ENCODE measurements at places on chromosomes 2 and 18. TPM values are rescaled to one million over a fixed set of nuclear protein-coding genes. Genes with fewer than 3 reads are reported as not detected.

The ERBB4 gene
- total RNA-seq = 75.0 TPM

The SP140 gene
- total RNA-seq = 0.82 TPM

- no peak for DNase-seq
These were observed 16.3 kb upstream of the SNED1 start for GRCh38 chr2:240981871-240982800.

The PAX3 gene
- not detected for total RNA-seq

The RHBDD1 gene
- 24.1 TPM for total RNA-seq

DNA sequence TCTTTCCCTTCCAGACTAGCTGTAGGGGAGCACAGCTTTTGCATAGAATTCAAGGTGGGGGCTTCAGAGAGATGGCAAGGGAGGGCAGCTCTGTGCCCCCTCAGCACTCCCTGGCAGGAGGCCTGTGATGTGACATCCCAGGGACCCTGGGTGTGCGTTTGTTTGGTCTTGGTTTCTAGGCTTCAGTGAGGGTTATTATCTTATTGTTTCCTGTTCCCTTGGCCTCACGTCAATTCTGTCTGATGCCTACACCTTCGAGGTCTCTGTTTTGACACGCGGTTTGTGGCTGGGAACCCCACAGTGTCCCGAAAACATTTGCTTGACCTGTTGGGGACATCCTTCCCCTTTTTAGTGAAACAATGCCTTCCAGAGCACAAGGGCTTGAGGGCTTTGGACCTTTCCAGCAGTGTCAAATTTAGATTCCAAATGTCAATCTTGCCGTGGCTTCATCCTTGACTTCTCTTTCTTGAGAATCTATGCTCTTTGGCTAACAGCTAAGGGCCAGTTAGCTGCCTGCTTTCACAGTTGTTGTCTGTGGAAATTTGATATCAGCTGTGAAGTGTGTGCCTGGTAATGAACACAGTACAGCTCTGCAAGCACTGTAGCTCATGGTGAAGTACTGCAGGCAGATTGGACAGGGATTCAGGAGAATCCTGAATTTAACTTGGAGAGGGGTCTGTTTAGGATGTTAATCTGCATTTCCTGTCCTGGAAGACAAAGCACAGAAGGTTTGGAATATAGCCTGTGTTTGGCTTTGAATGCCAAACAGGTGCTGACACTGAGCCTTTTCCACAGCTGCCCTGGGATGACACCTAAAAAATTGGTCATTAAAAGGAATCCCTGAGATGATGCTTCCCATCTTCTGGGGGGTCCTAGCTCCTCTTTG is 108.2 kb upstream of the CXCR4 start:
- no peak for DNase-seq

The FAM210A gene
- total RNA-seq = 29.8 TPM

- DNase-seq = no peak
These were observed 5.0 kb upstream of the SP100 start for GRCh38 chr2:230410861-230411569.

GRCh38 chr2:176986487-176986886 is 226.1 kb upstream of the HNRNPA3 start:
- no peak for DNase-seq

The TMEM237 gene
- total RNA-seq = 39.1 TPM

GRCh38 chr2:118853651-118854291 is 6.3 kb upstream of the EN1 start:
- DNase-seq = no peak

DNA sequence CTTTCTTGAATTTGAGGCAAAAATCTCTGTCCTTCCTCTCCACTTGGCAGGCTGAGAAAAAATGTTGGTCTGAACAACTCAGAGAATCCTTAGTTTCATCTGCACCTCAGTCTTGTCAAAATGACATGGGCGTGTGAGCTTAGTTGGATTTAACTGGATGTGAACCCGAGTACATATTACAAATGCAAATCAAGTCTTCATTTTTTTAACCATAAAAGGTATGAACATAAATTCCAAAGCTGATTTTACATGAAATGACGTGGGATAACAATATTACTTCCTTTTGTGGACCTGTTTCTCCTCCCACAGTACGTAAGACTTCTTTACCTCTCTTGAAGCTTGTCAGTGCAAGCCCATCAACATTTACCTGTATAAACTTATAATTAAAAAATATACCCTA is 32.6 kb upstream of the RND3 start:
- DNase-seq = no peak

DNA sequence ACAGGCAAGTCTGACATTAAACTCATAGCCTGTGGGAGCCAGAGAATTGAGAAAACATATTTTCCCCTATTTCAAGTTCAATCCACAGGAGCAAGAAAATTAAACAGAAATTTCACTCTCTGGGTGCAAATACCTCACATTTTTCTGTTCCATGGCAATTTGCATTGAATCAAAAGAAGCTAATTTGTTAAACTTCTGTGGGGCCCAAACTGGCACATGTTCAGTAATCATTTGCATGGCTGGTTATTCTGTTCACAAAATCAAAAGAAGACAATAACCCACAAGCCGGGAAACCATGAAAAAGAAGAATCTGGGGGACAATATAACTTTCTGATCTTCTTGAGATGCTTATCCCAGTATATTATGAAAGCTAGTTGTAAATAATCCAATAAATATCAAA is 363.1 kb downstream of the LRP1B start:
- no peak for DNase-seq

DNA sequence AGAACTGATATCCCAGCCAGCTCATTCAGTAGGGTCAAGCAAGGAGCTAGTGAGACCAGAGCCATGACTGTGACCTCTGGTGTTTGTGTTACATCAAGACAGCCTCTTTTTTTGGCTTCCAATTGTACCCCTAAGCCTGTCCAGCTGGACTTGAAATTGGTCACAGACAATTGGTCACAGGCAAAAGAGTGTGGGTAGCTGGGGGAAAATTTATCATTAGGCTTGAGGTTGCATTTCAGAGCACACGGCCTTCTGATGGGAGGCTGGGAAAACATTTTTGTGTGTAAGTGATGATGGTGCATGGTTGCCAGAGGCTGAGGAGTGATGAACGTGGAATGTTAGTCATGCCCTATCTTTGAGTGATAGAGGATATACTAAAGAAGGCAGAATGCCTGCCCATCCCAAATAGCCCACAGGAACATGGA is 285.1 kb upstream of the SLC14A2 start:
- no peak for DNase-seq

The EN1 gene
- not detected for total RNA-seq

DNA sequence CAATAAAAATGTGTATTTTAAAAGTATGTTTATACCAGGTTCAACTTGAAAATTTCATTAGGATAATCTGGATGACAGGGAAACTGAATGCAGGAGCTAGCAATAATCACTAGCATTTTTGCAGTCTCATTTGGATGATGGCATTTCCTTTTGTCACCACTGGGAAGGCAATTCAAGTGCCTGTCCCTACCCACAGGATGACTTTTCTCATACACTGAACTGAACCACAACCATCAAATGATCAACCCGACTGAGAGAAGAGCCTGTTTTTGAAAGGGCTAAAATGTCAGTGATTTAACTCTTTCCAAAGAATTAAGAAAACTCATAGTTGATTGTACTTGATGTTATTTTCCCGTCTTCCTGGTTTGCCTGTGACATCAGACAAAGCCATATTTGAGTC is 115.0 kb downstream of the FAM124B start:
- DNase-seq = no peak

The RNASEH1 gene
- total RNA-seq = 20.8 TPM

The IL1A gene
- 0.41 TPM for total RNA-seq

- DNase-seq = no peak
These were observed 778.5 kb downstream of the BCL11A start for GRCh38 chr2:59774821-59775433.

DNA sequence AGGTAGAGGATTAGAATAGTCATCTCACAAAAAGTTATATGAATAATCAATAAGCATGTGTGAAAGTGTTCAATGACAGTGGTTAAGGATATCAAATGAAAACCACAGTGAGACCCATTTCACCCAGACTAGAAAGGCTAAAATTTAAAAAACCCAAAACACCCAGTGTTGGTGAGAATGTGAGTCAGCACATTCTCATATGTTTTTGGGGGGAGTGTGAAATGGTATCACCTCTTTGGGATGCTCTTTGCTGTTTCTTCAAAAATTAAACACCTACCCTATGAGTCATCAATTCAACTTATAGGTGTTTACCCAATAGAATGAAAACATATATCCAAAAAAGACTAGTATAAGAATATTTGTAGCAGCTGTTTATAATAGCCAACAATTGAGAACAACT is 69.8 kb downstream of the MAP3K20 start:
- DNase-seq = no peak

- DNase-seq = peak; percentile 60
These were observed 244.6 kb downstream of the BCL2 start for GRCh38 chr18:63074981-63075404.

GRCh38 chr2:39033980-39034379 is 86.9 kb downstream of the SOS1 start:
- DNase-seq = no peak

DNA sequence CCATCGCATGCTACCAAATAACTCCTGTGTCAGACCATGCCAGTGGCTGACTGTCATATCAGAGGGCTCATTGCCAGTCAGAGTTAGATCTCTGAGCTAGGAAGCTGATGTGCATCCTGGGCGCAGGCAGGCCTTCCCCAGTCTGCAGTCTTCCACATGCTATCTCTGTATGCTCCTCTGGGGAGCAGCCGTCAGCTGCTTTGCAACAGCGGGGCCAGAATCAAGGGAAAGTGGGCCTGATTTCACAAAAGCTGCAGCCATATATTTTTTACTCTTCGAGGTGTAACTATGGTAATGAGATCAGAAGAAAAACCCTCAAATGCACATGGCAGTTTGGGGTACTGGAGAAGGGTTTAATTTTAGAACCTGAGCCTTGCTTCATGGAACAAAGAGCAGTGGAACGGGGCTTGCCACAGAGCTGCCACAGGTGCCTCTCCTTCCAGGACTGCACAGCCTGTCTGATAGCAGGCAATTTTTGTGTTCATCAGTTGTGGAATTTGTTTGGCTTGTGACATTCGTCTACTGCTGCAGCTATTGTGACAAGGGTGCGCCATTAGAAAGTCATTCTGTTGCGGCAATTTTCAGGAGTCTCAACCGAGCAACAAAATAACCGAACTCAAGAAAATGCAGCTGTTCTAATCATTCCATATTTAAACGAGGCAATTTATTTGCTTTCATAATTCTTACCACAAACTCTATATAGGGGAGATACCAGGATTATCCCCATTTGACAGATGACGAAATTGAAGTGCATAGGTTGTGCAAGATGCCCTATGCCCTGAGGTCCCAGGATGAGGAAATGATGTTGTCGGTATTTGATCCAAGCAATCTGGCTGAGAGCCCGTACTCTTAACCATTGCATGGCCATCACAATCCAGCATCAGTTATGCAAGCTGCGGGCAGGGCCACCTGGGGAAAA is 109.6 kb upstream of the CYRIA start:
- DNase-seq = peak; percentile 12

DNA sequence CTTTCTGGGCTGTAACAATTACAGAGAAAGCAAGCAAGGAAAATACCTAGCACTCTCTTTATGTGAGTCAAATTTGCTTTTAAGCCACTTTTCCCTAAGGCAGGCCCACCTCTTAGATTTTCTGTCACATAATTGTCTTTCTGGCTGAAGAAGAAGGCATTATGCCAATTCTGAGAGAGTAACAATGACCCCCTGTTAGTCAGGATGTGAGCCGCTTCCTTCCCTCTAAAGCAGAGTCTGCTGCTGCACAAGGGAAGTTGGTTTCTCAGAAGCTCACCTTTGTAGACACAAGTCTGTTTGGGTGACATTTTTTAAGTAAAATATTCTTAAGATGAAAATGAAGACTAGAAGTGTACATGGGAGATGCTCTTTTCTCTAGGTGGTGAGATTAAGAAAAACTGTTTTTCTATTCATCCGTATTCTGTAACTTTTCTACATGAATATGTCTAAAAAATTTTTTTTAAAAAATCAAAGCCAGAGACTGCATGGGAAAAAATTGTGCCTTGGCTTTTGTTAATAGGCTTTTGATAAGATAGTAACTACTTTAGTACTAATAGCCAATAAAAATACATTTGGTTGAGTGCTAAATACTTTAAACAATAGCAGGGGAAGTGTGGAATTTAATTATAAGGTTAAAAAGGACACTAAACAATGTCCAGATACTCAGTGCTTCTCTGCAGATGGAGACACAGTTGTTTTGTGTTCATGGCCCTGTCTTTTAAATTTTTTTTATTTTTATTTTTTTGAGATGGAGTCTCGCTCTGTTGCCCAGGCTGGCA is 33.4 kb upstream of the VPS54 start:
- peak; percentile 20 for DNase-seq

The AKAIN1 gene
- total RNA-seq = 4.5 TPM

The ANKRD36C gene
- 277 TPM for total RNA-seq

DNA sequence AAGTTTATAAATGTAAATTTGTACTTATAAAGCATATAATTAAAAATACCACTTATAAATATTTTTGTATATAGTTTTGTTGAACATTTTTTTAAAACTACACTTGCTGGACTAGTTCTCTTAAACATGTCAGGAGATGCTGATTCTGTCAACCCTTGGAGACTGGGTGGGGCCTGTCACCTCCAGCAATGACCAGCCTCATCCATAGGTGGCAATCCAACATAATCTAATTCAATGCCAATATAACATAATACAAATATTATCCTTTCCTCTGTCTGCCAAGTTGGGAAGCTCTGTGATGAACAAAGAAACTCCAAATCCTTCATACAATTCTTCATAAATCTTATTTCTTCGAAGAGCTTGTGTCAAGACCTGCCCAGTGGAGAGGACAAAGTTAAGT is 140.4 kb downstream of the RBMS1 start:
- DNase-seq = no peak

GRCh38 chr18:29226213-29226612 is 1049.3 kb upstream of the CDH2 start:
- DNase-seq = no peak

The IL1B gene
- 0.41 TPM for total RNA-seq

The MDH1B gene
- 4.5 TPM for total RNA-seq

The CAPN13 gene
- not detected for total RNA-seq

- no peak for DNase-seq
These were observed 427.7 kb downstream of the METTL4 start for GRCh38 chr18:2143636-2144035.

DNA sequence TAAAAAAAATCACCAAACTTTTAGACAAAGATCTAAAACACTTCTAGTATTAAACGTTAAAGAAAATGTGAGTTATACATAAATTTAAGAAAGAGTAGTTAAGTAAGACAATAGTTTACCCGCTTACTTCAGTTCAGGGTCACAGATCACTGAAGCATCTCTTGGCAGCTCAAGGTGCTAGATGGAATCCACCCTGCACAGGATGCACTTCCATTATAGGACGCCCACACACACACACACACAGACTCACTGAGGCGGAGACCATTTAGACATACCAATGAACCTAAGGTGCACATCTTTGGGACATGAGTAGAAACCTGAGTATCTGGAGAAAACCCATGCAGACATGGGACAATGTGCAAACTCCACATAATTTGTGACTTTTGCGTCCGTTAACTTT is 630.6 kb upstream of the ZNF804A start:
- DNase-seq = no peak

DNA sequence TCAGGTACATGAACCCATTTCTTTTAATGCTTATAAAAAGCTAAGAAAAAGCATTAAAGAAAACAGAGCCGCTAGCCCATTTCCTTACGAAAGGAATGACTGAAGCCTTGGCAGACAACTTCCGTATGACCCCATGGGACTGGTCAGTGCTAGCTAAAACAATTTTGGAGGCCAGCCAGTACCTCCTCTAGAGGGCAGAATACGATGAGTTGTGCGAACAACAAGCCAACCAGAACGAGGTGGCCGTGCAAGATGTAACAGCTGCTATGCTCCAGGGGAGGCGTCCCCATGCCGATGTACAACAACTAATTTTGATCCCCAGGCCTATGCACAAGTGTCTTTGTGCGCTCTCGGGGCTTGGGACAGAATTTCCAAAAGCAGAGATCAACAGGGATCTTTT is 16.7 kb downstream of the MAP3K2 start:
- no peak for DNase-seq

- no peak for DNase-seq
These were observed 28.5 kb upstream of the ACTR2 start for GRCh38 chr2:65199166-65199565.

The FAHD2A gene
- total RNA-seq = 5.7 TPM

Measured in frontal cortex (tissue), 4 donors.